ENCODE measurements at places on chromosomes 4 and X.

GRCh38 chr4:71229477-71230270, 109.1 kb upstream of the SLC4A4 start:
- no peak for DNase-seq

GRCh38 chr4:4606321-4606720, 64.5 kb upstream of the STX18 start:
- DNase-seq = no peak

GRCh38 chrX:124256216-124256615, 76.2 kb upstream of the TEX13D start:
- DNase-seq = no peak

- DNase-seq = no peak
Observed at GRCh38 chr4:150828159-150828558, 186.9 kb downstream of the LRBA start.

- DNase-seq = no peak
Observed at GRCh38 chrX:1598876-1599790, 7.7 kb downstream of the AKAP17A start.

Data from stimulated activated CD8-positive, alpha-beta memory T cell treated with anti-CD3 and anti-CD28 coated beads, Interleukin-4, amount 100 ng/mL, for 4 hours (primary cell).